ENCODE measurements at places on chromosomes 13 and 19.

DNA sequence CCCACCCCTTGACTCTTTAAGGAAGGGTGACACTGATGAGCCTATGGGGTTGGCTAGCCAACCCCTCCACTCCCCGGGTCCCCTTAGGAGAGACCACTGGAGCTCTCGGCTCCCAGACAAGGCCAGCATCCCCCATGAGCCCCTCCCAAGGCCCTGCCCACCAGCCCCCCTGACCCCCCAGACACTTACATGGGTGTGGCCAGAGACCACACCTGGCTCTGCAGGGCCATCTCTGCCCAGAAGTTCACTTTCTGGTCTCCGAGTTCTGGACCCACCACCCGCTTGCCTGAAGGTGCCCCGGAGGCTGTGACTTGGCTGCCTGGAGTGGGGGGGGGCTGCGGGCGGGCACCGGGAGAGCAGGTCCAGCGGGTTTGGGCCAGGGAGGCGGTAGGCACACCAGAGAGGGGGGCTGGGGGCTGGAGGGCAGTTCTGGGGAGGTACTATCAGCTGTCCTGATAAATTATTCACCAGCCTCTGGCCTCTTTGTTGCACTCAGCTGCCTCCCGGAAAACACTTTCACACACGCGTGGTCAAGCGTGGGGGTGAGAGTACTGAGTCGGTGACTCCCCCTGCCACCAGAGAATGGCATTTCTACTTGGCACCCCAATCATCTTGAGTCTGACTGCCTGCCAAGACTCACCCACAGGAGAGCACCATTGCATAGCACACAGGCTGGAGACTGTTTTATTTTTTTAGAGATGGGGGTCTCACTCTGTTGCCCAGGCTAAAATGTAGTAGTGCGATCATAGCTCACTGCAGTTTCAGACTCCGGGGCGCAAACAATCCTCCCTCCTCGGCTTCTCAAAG lies at the start of gene PALM3:
TSS of gene PALM3 (minus strand) at position 326 of the 807 bp plus-strand sequence. CDS start at position 230, 96 bp downstream.
- H3K36me3 ChIP-seq, result no peaks in the 10 kb centered on the region
- H3K27ac ChIP-seq, result no peak within 1 kb of the TSS
- DNase-seq, result no peak
- H3K4me1 ChIP-seq, result peaks cover 2% of the 10 kb centered on the region
- H3K4me3 ChIP-seq, result no peak within 1 kb of the TSS

DNA sequence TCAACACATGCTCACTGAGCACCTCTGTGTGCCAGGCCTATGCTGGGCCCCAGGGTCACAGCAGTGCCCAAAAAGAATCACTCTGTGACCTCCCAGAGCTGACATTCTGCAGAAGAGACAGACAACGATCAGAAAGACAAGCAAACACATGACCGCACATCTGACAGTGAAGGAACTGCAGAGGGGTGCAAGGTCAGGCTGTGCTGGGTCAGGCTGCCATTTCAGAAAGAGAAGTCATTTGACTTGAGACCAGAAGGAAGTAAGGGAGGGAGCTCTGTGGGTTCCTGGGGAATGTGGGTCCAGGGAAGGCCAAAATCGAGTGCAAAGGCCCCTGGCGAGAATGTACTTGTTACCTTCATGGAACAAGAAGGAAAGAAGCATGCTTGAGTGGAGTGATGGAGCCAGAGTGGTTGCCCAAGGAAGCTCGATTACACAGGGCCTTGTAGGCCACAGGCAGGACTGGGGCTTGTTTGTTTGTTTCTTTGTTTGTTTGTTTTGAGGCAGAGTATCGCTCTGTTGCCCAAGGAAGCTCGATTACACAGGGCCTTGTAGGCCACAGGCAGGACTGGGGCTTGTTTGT lies 11.4 kb upstream of the CD22 start:
- no peaks in the 10 kb centered on the region for H3K36me3 ChIP-seq
- H3K4me1 ChIP-seq, result no peaks in the 10 kb centered on the region
- DNase-seq, result no peak

GRCh38 chr13:114174529-114174961 lies 4.5 kb upstream of the CFAP97D2 start:
- H3K36me3 ChIP-seq, result no peaks in the 10 kb centered on the region
- no peak overlapping the region for H3K27ac ChIP-seq
- H3K27me3 ChIP-seq, result no peaks in the 10 kb centered on the region
- DNase-seq, result no peak
- no peak overlapping the region for H3K4me3 ChIP-seq

- no peak overlapping the region for H3K4me3 ChIP-seq
- peaks cover 2% of the 10 kb centered on the region for H3K4me1 ChIP-seq
- no peaks in the 10 kb centered on the region for H3K36me3 ChIP-seq
- no peak for DNase-seq
- no peaks in the 10 kb centered on the region for H3K27me3 ChIP-seq
Observed at GRCh38 chr19:39113199-39113598, 12.4 kb upstream of the PAK4 start.
